ENCODE measurements at places on chromosomes 1 and 21.

- DNase-seq = no peak
Measured at GRCh38 chr1:17671314-17671705, 83.8 kb upstream of the ACTL8 start.

DNA sequence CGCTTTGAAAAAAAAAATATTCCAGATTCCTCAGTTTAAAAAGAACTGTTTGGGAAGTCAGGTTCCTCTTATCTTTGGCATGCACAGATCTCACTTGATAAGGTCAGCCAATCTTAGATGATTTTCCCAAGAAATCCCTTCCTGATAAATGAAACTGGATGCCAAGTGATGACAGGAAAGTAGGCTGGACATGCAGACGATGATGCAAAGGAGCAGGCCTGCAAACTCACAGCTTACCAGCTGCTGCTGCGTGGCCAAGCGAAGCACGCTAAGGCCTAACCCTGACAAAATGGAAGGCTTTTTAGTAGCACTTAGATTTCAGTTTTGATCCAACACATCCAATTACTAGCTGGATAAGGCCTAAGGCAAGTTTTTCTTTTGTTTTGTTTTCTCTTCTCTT is 10.1 kb downstream of the TADA1 start:
- no peak for DNase-seq

DNA sequence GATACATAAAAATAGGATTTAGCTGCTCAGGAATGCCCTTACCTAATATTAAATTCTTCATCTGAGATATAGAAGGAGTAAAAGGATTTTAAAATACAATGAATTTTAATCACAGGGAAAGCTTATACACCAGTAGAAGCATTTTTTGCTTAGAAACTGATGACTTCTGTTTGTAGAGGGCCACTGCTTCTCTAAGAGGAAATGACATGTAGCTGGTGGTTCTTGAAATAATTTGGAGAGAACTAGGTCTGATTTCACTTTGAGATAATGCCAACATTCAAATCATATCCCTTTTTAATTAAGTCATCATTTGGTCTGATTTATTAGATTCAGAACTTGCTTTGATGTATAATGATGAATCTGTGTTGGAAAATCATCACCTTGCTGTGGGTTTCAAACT is 166.6 kb upstream of the SGIP1 start:
- no peak for DNase-seq

- DNase-seq = no peak
Measured at GRCh38 chr1:33043267-33044092, 6.8 kb upstream of the AK2 start.

GRCh38 chr21:36203603-36203889 is 46.9 kb downstream of the DOP1B start:
- peak; percentile 56 for DNase-seq

- no peak for DNase-seq
Measured at GRCh38 chr1:55428944-55429931, 214.1 kb upstream of the USP24 start.

- no peak for DNase-seq
Measured at GRCh38 chr1:62682531-62682930, 5.7 kb downstream of the DOCK7 start.

DNA sequence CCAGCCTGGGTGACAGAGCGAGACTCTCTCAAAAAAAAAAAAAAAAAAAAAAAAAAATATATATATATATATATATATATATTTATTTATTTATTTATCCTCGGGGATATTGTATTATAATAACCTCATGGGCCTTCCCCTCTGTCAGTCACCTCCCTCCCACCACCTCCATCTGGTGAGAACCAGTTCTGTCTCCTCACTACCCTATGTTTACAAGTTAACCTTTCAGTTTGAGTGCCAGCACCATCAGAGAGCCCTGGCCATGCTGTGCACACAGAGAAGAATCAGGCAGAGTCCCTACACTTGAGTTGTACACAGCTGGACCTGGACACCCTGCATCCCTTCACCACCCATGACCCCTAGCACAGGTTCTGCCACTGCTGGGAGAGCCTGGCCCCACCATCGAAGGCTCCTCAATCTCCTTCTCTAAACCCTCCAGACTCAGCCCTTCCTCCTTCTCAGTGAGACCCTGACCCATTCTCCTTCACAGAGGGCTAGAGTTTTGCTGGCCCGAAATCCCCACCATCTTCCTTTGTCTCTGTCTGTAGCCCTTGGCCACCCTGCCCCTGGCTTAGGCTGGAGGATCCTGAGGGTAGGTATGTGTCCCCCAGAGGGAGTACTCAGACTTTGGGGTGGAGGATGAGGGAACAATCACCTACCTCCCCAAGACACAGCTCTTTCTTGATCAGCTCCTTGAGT is 1.2 kb downstream of the S100A5 start:
- DNase-seq = no peak

GRCh38 chr1:26277719-26278118 is 2.2 kb upstream of the SH3BGRL3 start:
- no peak for DNase-seq

DNA sequence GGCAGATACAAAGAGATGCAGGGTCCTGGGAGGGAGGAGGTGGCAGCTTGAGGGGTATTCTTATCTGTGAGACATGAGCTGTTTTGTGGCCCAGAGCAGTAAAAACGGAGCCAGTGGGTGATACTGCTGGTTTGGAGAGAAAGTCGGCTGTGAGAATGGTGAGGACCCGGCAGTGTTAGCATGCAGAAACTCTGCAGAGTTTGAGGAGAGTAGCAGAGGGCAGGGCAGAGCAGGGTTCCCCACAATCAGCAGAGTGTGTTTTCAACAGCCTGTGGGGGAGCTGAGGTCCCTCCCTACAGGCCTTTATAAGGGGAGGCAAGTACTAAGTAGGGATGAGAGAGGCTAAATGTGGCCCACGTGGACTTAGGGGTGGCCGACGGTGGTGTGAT is 423 bp downstream of the SLAMF8 start:
- DNase-seq = no peak

GRCh38 chr1:3680488-3681230 is 28.3 kb downstream of the TP73 start:
- no peak for DNase-seq

GRCh38 chr21:46553993-46554392 is 50.9 kb downstream of the S100B start:
- no peak for DNase-seq

DNA sequence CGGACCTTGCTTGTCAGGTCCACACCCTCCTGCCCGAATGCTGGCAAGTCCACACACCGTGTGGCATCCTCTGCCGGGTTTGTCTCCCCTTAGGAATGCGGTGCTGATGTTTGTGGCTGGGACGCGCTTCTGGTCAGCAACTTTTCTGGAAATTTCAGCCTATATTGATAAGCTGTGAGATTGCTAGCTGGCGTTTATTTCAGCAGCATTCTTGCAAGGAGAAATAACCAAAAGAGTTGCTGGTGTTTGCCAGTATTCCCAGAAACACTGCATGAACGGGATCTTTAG is 601 bp downstream of the CEPT1 start:
- DNase-seq = no peak

DNA sequence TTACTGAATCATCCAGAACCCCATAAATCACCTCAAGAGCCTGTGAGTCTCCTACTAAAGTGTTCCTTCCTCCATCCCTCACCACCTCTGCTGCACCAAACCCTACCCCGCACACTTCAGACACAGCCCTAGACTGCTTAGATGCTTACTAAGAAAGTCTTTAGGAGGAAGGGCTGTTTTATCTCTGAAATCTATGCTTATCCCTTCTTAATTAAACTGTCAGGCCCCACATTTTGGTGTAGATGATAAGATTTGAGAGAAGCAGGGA is 216.8 kb upstream of the SGIP1 start:
- no peak for DNase-seq

GRCh38 chr1:52080014-52080415 is 23.9 kb downstream of the BTF3L4 start:
- DNase-seq = no peak

DNA sequence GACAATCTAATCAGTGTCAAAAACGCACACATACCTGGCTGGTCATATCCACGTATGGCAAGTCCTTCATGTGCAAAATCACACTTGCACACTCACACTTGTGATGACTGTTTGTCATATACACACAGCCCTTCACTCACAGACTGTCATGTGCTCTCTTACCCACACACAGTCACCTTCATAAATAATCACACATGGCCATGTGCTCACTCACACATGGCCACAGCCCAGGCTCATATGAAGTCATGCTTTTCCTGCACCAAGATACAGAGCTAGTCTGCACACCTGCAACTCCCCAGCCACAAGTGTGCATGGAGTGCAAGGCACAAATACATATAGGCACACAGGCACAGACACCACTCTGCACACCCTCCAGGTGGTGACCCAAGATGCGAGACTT is 45.4 kb upstream of the FOXO6 start:
- DNase-seq = no peak

GRCh38 chr1:201332021-201332420 is 45.5 kb downstream of the TNNT2 start:
- no peak for DNase-seq

- no peak for DNase-seq
Measured at GRCh38 chr1:111756124-111756513, 418 bp downstream of the DDX20 start.

DNA sequence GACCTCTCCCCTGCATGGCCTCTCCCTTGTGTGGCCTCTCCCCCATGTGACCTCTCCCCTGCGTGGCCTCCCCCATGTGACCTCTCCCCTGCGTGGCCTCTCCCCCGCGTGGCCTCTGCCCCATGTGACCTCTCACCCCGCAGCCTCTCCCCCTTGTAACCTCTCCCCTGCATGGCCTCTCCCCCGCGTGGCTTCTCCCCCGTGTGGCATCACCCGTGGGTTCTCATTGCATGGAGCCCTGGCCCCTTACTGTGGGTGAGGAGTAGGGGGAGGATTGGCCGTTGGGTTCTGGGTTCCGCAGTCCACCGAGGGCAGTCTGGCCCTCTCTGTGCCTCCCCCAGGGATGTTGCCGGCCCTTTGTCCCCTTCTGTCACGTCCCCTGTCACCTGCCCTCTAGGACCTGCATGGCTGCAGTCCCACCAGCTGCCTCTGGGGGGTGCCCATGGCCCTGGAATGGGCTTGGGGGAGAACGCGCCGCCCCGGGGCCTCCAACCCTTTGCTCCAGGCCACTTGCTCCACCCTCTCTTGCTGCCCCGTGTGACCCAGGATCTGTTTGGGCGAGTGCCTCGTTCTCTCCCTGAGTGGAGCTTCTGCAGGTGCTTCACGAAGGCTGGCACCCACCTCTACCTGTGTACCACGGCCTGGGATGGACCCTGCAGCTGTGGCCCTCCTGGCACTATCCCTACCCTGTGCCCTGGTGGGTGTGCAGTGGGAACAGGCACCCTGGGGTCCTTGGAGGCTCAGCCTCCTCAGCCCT is 21.3 kb downstream of the RRP1 start:
- DNase-seq = peak; percentile 97

- no peak for DNase-seq
Measured at GRCh38 chr1:40451238-40451585, 936 bp downstream of the ZFP69B start.

GRCh38 chr21:26171258-26172100 is 909 bp upstream of the APP start:
- DNase-seq = no peak

GRCh38 chr1:54397090-54397591 is 9.1 kb downstream of the SSBP3 start:
- no peak for DNase-seq

GRCh38 chr1:17837233-17838030 is 82.3 kb downstream of the ACTL8 start:
- DNase-seq = no peak

DNA sequence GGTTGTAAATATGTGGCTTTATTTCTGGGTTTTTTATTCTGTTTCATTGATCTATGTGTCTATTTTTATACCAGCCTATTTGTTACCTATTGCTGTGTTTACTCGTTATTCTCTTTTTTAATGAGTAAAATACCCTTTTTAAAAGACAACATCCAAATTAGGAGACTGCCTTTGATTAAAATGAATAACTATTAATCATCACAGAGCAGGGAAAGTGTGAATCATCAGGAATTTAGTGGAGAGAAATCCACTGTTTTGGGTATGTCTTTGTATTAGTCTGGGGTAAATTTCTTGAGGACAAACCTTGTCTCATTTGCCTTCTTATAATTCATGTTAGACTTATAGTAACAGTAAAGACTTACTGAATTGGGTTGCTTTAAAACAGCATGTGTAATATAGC is 12.1 kb downstream of the DISC1 start:
- DNase-seq = no peak

DNA sequence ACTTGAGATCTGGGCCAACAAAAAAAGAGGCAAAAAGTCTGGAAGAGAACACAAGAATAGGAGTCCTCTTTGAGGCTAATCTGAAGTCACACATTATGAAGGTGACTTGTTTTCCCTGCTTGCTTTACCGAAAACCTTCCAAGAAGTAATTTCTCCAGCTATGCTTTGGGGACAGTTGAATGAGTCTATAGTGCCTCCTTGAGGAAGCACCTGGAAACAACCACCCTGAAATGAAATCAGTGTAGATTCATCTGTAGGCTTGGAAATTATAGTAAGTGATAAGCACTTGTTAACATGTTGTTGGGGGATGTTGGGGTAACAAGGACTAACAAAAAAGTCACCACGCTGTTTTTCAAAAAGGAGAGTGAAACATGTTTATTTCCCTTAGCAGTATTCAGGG is 23.4 kb upstream of the RPTN start:
- no peak for DNase-seq

GRCh38 chr1:206892351-206892984 is 4.8 kb upstream of the IL24 start:
- DNase-seq = no peak

- DNase-seq = no peak
Measured at GRCh38 chr1:183077097-183077496, 53.9 kb downstream of the LAMC1 start.

GRCh38 chr21:27787046-27787445 is 820.2 kb upstream of the ADAMTS5 start:
- no peak for DNase-seq

GRCh38 chr21:37072274-37072987 is 440 bp downstream of the PIGP start:
- peak; percentile 10 for DNase-seq

GRCh38 chr1:52604063-52604770 is 2.0 kb downstream of the GPX7 start:
- DNase-seq = peak; percentile 24

DNA sequence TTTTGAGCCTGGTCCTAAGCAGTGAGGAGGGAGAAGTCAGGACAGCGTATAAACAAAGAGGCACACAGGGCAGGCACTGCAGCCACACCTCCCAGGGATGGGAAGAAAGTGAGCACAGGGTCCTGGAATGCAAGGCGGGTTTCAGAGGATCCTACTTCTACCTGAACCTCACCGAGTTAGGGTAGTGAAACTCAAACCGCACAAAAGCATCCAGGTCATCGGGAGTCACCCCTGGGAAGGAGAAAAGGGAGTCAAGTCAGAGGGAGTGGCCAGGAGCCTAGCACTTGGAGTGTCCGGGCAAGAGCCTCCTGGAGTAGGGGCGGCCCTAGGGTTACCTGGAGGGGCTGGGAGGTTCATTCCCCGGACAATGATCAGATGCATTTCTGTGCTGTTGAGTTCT is 10.6 kb downstream of the CC2D1B start:
- no peak for DNase-seq

GRCh38 chr1:1827089-1827848 is 49.0 kb upstream of the NADK start:
- DNase-seq = no peak

GRCh38 chr1:1899266-1899966 is 8.5 kb upstream of the GNB1 start:
- DNase-seq = no peak

GRCh38 chr1:27430903-27431600 is 38.6 kb downstream of the GPR3 start:
- peak; percentile 28 for DNase-seq

Data from GM20000 (cell line).